ENCODE measurements at places on chromosomes 5 and 9. TPM values are rescaled to one million over a fixed set of nuclear protein-coding genes. Genes with fewer than 3 reads are reported as not detected.

Gene OCLN
- 3.0 TPM for polyA plus RNA-seq

Gene PCDHGA9
- polyA plus RNA-seq = 3.1 TPM

Gene MARCOL
- polyA plus RNA-seq = not detected

Gene CXCL14
- polyA plus RNA-seq = 107 TPM

Gene PCDHGA5
- polyA plus RNA-seq = 2.6 TPM

Gene RUFY1
- polyA plus RNA-seq = 39.7 TPM

Gene EQTN
- polyA plus RNA-seq = 0.13 TPM

Gene CTXN3
- 0.06 TPM for polyA plus RNA-seq

Gene PLEKHG4B
- polyA plus RNA-seq = 0.01 TPM

Gene CKMT2
- 8.4 TPM for polyA plus RNA-seq

Gene PDCD1LG2
- polyA plus RNA-seq = 0.81 TPM

Gene SOWAHA
- polyA plus RNA-seq = 0.65 TPM

Gene CSF1R
- polyA plus RNA-seq = 15.8 TPM

Gene SHISAL2B
- not detected for polyA plus RNA-seq

Gene PLAA
- polyA plus RNA-seq = 19.0 TPM

Gene STC2
- polyA plus RNA-seq = 8.9 TPM

Gene IL4
- polyA plus RNA-seq = not detected

Gene CD14
- polyA plus RNA-seq = 60.6 TPM

Gene LRRC8A
- polyA plus RNA-seq = 62.3 TPM

Gene DEPDC1B
- polyA plus RNA-seq = 0.23 TPM
